ENCODE measurements at places on chromosomes 5 and 9. TPM values are rescaled to one million over a fixed set of nuclear protein-coding genes. Genes with fewer than 3 reads are reported as not detected.

The HRCT1 gene
- polyA plus RNA-seq = 6.1 TPM

The GCNT4 gene
- polyA plus RNA-seq = 20.7 TPM

The PROB1 gene
- polyA plus RNA-seq = 1.0 TPM

The EGFLAM gene
- polyA plus RNA-seq = 25.7 TPM

The TMEFF1 gene
- 0.02 TPM for polyA plus RNA-seq

The SSBP2 gene
- polyA plus RNA-seq = 61.1 TPM

The AQP7 gene
- polyA plus RNA-seq = 1.3 TPM

The FOXD4 gene
- polyA plus RNA-seq = 0.82 TPM

The GRXCR2 gene
- 0.05 TPM for polyA plus RNA-seq

The EIF4E1B gene
- 0.05 TPM for polyA plus RNA-seq

The ARL15 gene
- polyA plus RNA-seq = 26.4 TPM

The PTPRD gene
- polyA plus RNA-seq = 2.2 TPM

The C5orf58 gene
- polyA plus RNA-seq = 0.48 TPM

The FOXD4L5 gene
- 0.07 TPM for polyA plus RNA-seq

The SCGB3A2 gene
- polyA plus RNA-seq = 1.6 TPM

The FAXDC2 gene
- 17.6 TPM for polyA plus RNA-seq

All from thymus (tissue), 14 donors.